ENCODE measurements at places on chromosomes 11 and 22.

DNA sequence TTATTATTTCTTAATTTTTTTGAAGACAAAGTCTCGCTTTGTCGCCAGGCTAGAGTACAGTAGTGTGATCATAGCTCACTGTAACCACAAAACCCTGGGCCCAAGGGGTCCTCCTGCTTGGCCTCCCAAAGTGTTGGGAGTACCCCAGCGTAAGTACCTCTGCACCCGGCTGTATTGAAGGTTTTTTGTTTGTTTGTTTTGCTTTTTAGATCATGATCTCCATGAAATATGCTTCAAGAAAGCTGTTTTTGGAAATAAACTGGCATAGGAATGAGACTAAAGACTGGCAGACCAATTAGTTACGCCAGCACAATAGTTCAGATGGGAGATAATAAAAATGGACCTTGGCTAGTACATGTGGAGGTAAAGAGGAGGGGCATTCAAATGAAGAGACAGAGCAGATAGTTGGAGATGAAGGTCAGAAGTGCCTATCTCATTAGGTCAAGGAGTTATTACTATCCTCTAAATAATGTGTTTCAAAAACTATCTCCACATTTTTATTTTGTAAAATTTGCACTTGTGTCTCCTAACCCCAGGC, 4.1 kb upstream of the MRPL48 start:
- DNase-seq = no peak

DNA sequence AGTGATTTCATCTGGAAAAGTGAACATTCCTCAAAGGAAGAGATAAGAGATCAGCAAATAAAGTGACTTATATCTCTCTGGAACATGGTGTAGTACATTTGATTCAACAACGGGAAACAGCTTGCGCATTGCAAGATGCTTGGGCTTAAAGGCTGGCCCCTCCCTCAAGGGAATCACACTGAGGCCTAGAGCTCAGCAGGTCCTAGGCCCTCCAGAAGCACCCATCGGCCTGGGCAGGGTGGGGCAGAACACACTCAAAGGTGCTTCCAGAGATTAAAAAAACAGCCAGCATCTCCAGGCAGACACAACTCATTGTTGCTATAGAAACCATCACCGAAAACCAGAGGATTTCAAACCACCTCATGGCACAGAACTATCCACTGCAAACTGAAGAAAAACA, 69.0 kb upstream of the ARFGAP3 start:
- peak; percentile 32 for DNase-seq

DNA sequence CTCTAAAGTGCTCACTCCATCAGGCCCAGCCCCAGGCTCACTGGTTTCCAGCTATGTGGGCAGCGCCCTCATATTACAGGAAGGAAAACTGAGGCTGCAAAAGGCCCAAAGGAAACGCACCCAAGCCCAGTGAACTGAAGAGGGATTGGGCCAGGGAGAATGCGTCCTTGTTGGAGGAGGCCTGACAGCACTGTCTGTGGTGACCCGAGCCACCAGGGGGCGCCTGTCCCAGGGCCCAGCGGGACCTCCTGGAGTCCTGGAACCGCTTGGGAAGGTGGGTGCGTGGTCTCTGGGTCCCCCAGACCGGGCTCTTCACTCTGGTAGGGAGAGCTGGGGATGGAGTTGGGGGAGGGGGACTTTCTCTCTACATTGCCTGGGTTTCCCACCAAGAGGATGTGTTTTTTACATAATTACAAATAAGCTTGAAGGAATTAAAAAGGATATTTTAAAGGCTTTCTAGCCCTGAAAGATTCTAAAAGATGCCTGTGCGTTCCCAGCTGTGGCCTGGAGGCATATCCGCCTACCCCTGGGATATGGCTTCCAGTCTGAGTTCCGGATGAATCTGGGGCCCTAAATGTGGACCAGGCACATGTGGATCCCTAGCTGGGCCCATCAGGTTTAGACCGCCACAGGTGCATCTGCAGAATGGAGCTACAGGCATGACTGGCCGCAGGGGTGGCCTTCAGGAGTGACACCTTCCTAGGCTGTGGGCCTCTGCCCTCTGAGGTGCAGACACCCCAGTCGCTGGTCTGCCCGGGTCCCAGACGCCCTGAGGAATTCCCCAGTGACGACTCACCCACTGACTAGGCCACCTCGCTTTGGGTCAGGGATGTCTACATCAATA, 4.2 kb downstream of the SPI1 start:
- peak; percentile 74 for DNase-seq

GRCh38 chr11:112761911-112762706, 199.1 kb upstream of the NCAM1 start:
- DNase-seq = no peak

DNA sequence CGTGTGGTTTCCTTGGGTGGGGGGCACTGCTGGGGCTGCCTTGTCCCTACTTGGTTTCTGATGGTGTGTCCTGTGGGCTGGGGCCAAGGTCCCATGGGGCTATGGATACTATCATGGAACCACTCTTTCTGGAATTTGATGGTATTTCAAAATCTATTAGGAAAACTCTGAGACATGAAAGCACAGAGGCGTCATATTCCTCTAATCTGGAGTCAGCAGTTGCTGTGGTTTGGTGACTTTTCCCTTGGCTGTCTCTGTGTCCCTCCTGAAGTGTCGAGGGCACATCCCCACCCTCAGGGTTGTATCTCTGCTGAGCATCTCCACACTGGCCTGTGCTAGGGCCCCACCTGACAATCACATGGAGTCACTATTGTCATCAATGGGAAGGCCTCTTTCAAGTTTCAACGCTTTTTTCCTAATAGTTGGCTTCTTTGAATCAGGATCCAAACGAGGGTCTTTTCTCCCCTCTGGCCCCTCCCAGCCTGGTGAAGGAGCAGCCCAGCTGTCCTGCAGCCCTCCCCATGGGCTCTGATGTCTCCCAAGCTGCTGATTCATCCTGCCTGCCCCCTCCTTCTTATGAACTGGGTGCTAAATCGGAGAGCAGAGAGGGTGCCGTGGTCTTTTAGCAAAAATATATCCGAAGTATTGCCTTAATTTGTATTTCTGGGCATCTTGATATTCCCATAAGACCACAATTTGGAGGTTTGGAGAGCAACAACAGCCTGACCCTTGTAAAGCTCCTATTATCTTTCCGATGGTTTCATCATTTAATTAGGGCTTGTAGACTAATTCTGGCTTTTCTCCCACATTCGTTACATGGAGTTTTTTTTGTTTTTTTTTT, 38.5 kb downstream of the MED15 start:
- no peak for DNase-seq

- DNase-seq = no peak
These were observed 255.1 kb upstream of the B3GAT1 start for GRCh38 chr11:134667175-134667500.

- no peak for DNase-seq
These were observed 14.0 kb downstream of the NOX4 start for GRCh38 chr11:89477175-89477574.

DNA sequence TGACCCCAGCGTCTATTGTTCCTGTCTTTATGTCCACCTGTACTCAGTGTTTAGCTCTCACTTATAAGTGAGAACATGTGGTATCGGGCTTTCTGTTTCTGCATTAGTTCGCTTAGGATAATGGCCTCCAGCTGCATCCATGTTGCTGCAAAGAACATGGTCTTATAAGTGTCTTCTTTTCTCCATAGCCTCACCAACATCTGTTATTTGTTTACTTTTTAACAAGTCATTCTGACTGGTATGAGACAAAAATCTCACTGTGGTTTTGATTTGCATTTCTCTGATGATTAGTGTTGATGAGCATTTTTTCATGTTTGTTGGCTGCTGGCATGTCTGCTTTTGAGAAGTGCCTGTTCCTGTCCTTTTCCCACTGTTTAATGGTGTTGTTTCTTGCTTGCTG, 21.7 kb upstream of the SLN start:
- DNase-seq = no peak

DNA sequence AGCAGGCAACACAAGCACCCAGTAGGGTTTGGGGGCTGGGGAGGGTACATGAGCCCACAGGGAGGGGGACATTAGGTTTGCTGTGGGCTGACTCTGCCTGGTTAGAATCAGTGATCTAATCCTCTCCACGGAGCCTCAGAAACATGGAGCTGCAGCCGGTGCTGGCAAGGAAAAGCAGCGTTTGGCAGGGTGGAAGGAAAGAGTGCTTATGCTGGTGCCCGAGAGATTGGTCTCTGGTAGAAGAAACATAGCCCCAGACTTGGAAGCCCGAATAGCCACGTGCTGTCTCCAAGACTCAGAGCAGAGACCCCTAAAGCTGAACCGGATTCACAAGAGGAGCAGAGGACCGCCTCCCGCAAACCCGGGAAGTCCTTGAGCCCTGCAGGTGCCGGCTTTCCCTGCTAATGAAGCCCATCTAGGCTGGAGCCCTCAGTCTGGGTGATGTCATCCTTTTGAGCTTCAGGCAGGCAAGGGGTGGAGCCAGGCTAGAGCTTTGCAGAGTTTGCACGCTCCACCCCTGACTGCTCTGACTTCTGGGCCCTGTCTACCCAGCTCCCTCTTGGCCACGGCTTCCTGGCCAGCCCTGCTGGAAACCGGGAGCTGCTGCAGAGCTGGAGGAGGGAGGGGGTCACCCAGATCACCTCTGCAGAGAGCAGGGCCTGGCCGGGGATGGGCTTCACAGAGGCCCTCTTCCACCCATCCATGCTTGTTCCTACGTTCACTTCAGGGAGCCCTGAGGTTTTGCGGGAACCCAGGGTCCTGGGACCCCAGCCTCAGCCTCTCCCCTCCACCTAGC, 35.0 kb upstream of the JAM3 start:
- DNase-seq = peak; percentile 87

- DNase-seq = no peak
These were observed 1234.0 kb downstream of the TBC1D22A start for GRCh38 chr22:47996446-47996857.

- no peak for DNase-seq
These were observed 50.2 kb upstream of the SMIM38 start for GRCh38 chr11:69105461-69106030.
